MV-4-11 (cell line): ENCODE measurements at places on chromosomes 3 and 15.

DNA sequence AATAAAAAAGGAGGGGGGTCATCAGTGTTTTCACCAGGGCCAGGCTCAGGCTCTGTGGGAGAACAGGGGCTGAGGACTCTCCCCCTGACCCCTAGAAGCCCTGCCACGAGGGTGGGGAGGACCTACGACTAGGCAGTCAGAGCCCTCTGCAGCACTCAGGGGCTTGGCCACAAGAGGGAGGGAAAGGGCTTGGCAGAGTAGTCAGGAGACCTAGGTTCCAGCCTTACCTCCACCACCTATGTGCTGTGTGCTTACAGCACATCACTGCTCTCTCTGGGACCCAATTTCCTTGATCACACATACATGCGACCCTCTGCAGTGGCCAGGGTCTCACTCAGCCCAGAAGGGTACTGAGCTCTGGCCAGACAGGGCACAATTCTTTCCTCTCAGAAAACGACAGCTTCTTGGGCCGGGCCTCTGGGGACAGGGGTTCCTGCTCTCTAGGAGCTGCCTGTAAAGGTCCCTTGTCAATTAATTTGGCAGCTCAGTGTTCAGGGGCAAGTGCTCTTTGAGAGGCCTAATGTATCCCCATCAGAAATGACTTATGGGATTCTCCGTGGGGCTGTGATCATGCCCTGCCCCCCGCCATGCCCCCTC, 16.4 kb upstream of the SKIC8 start:
- peak; percentile 16 for DNase-seq

DNA sequence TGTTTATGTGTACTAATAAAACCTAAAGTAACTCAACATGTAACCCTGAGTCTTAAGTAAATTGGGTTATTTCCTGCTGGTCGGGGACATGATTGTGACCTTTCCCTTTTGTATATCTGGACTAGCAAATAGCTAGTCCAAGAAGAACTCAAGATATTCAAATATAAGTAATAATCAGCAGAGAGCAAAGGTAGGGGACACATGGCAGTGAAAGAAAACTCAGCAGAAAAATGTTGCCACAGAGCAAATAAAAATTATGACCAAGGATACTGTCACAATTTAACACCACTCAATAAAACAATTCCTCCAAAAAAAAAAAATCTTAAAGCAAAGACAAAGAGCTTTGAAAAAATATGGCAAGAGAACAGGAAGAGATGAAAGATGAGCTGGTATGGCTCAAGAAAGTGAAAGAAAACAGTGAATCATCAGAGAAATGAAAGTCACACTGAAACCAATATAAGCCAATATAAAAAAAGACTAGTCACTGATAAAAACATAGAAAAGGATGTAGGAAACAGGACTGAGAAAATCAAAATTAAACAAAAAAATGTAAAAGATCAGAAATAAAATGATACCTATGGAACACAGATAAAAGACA, 43.4 kb downstream of the HLTF start:
- peak; percentile 38 for DNase-seq

DNA sequence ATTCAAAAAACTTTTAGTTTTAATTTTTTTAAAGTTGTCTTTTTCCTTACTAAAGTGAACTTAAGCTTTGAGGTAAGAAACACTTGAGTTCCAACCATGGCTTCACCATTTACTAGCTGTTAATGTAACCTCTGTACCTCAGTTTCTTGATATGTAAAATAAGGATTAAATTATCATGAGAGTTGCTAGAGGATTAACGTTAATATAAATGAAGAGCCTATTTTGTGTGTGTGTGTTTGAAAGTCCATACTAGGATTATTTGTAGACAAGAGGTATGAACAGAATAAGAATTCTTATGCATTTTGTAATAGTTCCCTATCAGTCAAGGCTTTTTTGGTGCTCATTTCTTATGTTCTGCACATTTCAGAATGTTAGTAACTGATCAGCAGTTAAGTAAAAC, 93.7 kb downstream of the MME start:
- no peak for DNase-seq

- DNase-seq = no peak
Observed at GRCh38 chr3:25618028-25618427, 46.7 kb downstream of the TOP2B start.
